NCI-H1092 treated with DMSO at 0.1 percent for 48 hours (cell line): ENCODE measurements at places on chromosomes 7 and 10.

DNA sequence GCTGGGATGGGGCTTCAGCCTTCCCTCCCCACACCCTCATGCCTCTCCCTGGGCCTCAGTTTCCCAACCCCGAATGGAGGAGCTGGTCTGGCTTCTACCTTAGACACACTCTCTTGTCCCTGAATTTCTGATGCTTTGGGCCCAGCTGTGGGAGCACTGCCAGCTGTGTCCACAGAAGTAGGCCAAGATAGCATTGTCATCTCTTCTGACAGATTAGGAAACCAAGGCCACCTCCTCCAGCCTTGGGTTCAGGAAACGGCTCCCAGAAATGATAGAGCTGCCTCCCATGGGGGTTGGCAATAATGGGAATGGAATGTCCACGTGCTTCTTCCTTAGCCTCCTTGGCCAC is 1.3 kb downstream of the PPIF start:
- DNase-seq = no peak

- no peak for DNase-seq
Observed at GRCh38 chr7:117098457-117098856, 145.2 kb downstream of the ST7 start.

GRCh38 chr10:22637491-22637890 is 76.9 kb downstream of the PIP4K2A start:
- no peak for DNase-seq

DNA sequence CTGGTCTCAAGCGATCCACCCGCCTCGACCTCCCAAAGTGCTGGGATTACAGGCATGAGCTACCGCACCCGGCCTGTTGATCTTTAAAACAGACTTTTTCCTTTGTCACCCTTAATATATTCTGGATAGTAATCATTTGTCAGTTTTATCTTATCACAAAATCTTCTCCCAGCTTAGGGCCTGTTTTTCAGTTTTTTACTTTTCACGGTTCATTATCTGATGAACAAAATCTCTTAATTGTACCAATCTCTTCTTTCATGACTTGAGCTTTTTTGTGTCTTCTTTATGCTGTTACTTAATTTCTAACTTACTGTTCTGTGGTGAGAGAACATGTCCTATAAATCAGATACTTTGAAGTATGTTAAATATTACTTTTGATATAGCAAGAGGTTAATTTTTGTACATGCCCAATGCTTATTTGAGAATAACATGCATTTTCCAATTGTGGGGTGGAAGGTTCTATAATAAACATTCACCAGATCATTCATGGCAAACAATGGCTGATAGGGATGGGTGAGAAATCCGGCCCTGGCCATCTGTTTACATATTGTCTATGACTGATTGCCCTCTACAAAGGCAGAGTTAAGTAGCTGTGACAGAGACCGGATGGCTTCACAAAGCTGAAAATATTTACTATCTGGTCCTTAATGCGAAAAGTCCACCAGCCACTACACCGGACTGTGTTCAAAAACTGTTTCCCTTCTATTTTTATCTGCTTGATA is 5.3 kb downstream of the PAPOLB start:
- no peak for DNase-seq

DNA sequence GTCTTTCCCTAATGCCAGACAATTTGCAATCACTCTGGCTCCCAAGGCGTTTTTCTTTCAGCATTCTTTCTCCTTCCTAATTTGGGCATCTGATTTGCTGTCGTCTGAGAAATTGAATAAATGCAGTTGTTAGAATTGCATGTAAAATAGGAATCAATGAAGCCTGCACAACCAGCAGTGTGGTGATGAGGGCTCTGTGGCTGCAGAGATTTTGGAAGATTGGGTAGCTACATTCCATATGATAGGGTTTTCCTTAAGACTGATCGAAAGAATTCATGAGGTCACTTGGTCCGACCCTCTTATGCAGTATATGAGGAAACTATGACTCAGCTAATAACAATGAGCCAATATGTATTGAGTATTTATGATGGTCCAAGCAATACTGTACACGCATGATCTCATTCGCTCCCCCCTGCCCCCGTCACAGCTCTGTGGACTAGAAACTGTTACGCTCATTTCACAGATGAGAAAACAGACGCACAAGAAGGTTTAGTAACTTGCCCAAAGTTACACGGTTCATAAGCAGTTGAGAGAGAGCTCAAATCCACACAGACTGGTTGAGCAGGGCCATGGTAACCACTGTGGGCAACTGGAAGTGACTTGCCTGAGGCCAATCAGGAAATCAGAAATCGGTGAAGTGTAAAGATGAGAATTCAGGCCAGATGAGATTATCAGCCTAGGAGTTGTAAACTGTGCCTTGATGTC is 527.2 kb downstream of the GATA3 start:
- DNase-seq = no peak

DNA sequence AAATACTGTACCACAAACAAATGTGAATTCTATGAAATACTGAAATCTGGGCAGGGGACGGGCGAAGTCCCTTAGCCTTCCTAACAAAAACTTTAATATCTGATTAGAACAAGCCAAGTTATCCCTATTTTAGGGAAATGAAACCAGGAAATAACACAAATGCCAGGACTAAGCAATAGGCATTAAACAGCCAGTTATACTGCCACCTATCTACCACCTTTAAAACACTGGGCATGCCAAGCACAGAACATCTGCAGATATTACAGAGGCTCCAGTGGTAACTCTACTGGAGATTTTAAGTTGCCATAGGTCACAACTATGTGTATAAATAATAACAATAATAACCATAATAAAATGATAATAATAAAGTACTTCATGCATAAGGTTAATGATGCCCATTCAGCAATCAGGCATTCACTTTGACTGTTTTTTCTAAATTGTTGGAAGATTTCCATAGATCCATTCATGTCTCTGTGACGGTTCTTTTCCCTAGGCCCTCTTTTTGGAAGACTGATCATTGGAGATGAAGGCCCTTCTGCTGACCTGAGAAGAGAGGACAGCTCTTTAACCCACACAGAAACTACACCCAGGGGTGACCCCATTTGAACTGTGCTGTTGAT is 195.7 kb downstream of the CACNA2D1 start:
- no peak for DNase-seq

DNA sequence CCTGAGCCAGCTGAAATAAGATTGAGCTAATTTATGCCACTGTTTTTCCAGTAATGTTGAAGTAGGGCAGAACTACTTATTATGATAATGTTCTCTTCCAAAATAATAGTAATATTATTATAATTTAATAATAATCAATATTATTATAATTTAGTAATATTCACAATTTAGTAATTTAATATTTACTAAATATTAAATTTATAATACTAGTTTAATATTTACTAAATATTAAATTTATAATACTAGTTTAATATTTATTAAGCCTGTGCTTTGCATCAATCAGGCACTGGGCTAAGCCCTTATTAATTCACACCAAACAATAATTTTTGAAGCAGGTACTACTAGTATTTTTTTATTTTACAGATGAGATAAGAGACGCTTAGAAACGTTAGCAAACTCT is 170.1 kb downstream of the BBS9 start:
- no peak for DNase-seq
